ENCODE measurements at places on chromosomes 2 and 18. TPM values are rescaled to one million over a fixed set of nuclear protein-coding genes. Genes with fewer than 3 reads are reported as not detected.

MEIS1 gene
- 66.4 TPM for total RNA-seq

- DNase-seq: peak; percentile 97
Measured at GRCh38 chr2:84807063-84807485, 73.8 kb downstream of the TRABD2A start.

- no peak for DNase-seq
Measured at GRCh38 chr2:237889811-237890210, 30.4 kb downstream of the RAMP1 start.

GRCh38 chr2:118668431-118669424 is 178.7 kb downstream of the EN1 start:
- peak; percentile 96 for DNase-seq

GRCh38 chr2:183487326-183487725 is 363.1 kb downstream of the NUP35 start:
- DNase-seq: no peak

DNA sequence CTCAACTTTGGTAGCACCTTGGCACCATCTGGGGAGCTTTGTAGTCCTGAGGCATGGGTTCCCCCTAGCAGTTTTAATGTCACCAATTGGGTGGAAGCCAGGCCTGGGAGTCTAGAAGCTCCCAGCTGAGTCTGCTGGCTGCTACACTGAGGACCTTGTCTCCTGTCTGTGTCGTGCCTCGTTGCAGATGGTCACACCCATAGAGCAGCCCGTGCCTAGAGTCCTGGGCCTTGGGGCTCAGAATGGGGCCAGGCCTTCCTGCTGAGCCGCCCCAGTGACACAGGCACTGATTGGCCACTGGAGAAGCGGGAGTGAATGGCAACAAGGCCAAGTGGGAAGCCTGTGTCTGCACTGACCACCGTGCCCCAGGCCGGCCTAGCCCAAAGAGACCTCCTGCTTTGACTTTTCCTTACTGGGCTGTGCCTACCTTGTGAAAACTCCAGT is 113.2 kb downstream of the SH3RF3 start:
- DNase-seq: no peak

DNA sequence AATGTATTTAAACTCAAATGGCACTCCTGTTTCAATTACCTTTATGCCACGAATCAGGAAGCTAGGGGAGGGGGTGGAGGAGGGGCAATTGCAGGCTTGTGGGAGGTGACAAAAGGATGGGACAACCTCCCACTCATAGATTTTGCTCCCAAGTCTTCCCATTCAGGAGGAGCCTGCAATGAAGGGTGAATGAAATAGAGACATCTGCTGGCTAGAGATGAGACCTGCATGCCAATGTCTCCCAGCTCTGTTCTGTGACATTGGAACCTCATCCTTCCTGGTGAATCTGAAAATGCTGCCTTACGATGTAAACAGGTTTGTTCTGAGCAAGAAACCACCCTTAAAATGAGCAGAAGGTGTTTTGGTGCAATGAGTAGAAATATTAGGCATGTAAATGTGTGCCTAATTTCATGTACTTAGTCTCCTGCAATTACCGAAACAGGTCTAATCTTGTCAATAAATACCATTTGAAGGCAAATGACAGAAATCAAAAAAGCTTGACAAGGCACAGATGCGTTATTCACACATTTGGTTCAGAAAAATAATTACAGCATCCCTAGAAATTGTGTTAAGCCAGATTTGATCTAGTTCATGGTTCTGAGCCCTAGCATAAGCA is 2.7 kb upstream of the PID1 start:
- peak; percentile 84 for DNase-seq
